ENCODE measurements at places on chromosomes 7 and 10.

- no peak for DNase-seq
These were observed at the start of gene FAM13C for GRCh38 chr10:59362144-59362958. FAM13C (minus strand) TSS chr10:59362549; CDS start chr10:59362460, 89 bp downstream.

- no peak for DNase-seq
These were observed 19.6 kb downstream of the WIPF3 start for GRCh38 chr7:29825775-29826529.

DNA sequence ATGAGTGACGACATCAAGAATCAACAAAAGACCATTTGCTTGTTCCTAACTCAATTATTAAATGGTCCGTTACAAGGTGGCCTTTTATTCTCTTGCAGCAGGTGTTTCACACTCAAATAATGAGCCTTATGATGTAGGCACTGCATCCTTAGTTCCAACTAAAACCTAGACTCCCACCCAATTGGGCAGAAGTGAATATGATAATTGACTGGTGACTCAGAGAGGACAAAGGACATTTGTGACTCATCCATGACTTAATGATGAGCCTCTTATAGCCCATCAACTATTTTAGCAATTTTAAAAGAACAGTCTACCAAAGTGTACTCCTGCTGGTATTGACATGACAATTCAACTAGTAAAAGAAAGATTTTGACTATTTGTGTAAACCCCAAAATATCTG is 1027.8 kb upstream of the PHF14 start:
- DNase-seq: no peak

DNA sequence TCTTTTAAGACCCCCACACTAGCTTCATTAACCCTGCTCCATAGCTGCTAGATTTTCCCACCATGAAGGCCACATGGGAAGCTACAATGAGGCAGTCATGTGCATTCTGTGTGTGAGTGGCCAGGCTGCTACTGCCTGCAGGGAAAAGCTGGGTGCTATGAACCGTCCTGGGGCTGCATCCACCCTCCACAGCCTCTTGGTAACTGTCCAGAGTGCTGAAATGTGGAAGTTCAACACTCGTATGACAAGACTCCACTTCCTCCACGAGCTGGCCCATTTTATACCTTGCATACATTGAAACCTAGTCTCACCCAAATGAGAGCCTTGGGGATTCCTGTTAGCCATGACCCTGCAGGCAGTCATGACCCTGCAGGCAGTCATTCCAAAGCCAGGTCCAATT is 59.4 kb downstream of the CUZD1 start:
- no peak for DNase-seq

DNA sequence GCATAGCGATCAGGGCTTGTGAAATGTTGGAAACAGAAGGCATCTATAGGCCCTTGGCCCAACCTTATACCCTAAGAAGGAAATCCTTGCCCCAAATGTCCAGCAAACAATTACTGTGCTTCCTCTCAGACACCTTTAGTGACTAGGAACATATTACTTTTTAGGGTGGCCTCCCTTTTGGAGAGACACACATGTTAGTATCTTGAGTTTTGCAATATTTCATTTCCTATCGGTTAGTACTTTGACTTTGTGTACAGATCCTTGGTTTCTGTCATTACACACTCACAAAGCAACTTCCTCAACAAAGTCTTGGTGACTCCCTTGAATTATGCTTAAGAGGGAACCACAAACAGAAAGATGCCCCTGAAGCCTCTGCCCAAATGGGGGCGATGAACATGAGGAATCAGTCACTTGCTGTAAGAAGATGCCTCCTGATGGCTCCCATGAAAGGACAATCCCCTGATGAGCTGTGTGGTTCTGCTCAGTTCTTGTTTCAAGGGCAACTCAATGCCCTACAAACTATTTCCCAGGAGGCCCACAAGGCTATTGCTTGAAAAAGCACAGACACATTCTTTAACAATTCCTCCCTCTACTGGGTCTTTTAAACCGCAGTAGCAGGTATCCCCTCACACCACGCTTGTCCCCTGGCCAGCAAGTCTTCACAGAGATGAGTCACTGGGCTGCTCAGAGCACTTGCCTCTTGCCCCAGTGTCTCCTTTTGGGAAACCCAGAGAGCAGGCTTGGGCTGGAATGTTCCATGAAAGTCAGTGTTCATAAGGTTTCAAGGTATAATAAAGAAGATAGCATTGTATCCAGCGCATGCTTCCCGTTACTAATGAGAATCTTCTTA is 196.2 kb downstream of the FANK1 start:
- DNase-seq: no peak

DNA sequence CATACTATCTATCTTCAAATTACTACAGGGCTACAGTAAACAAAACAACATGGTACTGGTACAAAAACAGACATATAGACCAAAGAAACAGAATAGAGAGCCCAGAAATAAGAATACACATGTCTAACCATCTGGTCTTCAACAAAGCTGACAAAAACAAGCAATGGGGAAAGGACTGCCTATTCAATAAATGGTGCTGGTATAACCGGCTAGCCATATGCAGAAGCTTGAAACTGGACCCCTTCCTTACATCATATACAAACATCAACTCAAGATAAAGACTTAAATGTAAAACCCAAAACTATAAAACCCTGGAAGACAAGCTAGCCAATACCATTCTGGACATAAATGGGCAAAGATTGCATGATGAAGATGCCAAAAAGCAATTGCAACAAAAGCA is 1143.7 kb downstream of the DNAJB9 start:
- DNase-seq: no peak

DNA sequence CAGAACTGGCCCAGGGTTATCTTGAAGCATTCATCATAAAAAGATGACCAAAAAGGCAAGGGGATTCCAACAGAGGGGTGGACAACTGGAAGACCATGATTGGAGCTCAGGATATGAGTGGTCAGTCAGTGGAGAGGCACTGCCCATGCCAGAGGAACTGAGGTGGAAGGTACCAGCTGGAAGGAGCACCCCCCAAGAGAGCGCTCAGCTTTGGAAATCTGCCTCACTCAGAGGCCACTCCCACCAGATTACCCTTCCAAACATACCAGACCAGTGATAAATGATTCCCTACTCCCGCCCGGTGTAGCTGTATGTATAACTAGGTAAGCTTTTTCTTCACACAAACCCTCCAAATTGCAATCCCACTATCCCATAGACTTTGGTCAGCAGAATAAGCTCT is 257.0 kb upstream of the SLC26A5 start:
- DNase-seq: no peak

DNA sequence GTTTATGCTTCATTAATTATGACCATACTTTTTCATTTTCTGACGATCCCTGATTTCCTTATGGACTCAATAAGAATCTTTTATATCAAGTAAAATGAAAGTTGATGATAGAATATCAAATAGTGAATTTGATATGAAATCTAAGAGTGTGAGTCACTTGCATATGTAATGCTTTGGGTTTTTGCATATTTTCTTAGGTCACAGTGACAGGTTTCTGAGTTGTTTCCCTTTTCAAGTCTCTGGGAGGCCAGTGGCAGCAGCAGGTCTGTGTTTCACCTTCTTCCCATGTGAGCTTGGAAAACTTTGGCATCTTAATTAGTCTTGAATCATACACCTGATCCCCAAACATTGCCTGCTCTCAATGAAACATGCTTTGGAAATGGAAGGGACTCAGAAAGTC is 34.7 kb upstream of the GJD4 start:
- no peak for DNase-seq

GRCh38 chr10:2252096-2252495 is 514.8 kb upstream of the ADARB2 start:
- no peak for DNase-seq

GRCh38 chr7:75050501-75050900 is 23.1 kb downstream of the RCC1L start:
- no peak for DNase-seq

GRCh38 chr10:120749856-120750566 is 101.2 kb upstream of the WDR11 start:
- DNase-seq: no peak

DNA sequence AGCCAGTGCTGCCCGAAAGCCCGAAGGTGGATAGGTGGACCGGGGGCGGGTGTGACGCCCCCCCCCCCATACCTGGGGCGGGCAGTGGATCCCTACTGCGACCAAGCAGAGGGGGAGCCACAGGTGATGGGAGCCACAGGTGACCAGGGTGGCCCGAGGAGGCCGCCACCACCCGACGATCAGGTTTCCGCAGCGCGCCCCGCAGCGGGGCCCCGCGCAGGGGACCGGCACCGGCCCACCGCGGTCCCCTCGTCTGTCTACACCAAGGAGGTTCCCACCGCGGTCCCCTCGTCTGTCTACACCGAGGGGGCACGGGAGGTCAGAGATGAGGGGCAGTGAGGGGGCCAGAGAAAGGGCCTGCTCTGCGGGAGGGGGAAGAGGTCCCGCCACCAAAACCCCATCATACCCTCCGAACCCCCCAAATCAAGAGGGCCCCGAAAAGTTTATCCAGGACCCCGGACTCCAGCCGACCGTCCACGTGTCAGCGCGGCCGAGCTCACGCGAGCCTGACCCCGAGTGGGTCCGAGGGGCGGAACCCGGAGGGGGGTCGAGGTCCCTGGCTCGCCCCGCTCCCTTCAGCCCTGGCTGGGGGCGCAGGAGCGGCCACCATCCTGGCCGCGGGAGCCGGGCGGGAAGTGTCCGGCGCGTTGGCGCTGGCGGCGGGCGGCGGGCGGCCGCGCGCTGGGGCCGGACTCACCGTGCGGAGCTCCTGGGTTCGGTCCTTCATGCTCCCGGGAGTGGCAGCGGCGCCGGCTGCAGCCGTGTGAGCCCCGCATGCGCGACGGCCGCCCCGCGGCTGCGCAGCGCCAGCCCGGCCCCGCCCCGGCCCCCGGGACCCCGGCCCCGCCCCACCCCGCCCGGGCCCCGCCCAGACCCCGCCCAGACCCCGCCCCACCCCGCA is at the start of gene STX1A:
STX1A (minus strand) TSS at position 765 of the 901 bp plus-strand sequence; CDS start at position 727, 38 bp downstream.
- peak; percentile 70 for DNase-seq

DNA sequence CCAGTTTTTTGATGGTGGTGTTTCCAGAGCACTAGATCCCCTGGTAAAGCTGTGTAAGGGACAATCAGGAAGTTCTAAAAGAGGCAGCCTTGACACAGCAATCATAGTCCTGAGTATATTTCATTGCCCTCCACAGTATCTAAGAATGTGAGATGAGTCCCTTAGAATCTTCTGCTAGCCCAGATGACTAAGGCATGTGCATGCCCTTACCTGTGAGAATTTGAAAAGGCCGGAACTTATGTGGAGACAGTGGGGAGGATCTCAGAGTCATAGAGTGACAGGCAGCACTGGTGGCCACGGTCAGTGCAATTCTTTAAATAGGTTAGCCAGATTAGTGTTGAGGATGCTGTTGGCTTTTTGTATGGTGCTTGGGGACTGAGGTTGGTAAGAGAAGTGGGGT is 361.4 kb upstream of the VSTM2A start:
- DNase-seq: no peak

GRCh38 chr7:1539882-1540775 is 9.6 kb downstream of the MAFK start:
- no peak for DNase-seq

- DNase-seq: no peak
These were observed 22.7 kb downstream of the MACC1 start for GRCh38 chr7:20194343-20194995.

DNA sequence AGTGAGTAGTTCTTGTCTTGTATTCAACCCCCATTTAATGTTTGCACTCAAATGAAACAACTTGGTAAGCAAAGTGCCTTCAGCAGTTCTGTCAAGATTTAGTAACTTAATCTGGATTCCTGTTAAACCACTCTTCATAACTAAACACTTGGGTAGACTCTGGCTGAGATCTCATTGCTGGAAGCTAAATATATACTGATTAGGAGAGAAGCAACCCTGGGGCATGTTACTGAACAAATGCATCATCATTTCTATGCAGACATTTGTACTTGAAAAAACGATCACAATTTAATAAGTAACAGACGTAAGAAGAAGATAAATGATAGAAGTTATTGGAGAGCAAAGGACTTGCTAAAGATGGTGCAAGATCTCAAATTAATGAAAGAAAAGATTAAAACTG is 308.4 kb upstream of the POM121L12 start:
- no peak for DNase-seq

- DNase-seq: no peak
These were observed 148.9 kb upstream of the CDK1 start for GRCh38 chr10:60629332-60629731.

DNA sequence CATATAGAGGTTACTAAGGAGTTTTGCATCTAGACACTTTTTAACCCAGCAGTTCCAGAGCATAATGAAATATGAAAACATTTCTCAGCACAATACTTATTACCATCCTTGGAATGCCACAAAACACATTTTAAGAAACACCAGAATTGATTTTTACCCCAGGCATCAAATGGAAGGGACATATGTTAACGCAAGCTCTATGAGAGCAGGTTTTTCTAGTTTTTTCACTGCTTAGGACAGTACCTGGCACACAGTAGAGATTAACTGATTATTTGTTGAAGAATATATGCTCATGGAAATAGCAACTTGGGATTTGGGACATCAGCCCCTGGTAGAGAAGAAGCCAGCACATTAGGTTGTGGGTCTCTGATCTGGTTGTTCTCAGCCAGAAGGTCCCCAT is 67.0 kb upstream of the ARID5B start:
- no peak for DNase-seq

DNA sequence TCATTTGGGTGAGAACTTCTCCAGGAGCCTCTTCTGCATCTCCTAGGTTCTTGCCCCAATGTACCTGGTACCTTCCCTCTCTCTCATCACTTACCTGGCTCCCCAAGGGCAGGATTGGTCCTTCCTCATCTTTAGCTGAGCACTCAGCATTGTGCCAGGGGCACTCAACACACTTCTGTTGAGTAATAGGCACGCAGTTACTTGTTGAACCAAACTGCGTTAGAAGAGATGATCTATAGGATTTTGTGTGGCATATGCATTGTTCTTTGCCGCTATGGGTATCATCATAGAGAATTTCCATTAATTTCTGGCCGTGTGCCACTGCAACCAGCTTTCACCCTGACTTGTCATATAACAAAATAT is 16.4 kb downstream of the TBXAS1 start:
- DNase-seq: no peak

GRCh38 chr10:104117839-104118323 is 4.1 kb upstream of the SFR1 start:
- no peak for DNase-seq

- DNase-seq: no peak
These were observed 822.3 kb downstream of the PHTF2 start for GRCh38 chr7:78620920-78621319.

- DNase-seq: no peak
These were observed 433.6 kb downstream of the ACTR3B start for GRCh38 chr7:153193144-153193595.

DNA sequence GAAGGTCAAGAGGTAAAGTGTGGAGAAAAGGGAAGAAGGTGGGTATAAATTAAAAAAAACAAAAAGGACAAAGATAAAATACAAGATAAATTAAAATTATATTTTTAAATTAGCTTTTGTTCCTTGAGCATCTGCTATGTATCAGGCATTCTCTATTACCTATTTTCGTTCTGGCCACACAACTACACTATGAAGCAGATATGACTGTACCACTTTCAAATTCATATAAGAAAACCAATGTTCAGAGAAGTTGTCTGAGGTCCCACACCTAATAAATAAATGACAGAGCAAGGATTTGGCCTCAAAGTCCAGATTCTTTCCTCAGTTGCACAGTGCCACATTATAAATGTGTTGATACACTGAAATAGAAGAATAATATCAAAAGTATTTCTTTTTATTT is 103.8 kb upstream of the PCDH15 start:
- DNase-seq: no peak

All from activated naive CD4-positive, alpha-beta T cell (primary cell).